Astrocyte of the cerebellum (primary cell): ENCODE measurements at places on chromosomes 4 and X.
A peak's percentile ranks its signal among the peaks of the same experiment; 100 is the strongest.

- DNase-seq = no peak
Measured at GRCh38 chrX:112784692-112785091, 55.9 kb downstream of the AMOT start.

- no peak for DNase-seq
Measured at GRCh38 chr4:80948995-80949394, 81.5 kb upstream of the BMP3 start.

DNA sequence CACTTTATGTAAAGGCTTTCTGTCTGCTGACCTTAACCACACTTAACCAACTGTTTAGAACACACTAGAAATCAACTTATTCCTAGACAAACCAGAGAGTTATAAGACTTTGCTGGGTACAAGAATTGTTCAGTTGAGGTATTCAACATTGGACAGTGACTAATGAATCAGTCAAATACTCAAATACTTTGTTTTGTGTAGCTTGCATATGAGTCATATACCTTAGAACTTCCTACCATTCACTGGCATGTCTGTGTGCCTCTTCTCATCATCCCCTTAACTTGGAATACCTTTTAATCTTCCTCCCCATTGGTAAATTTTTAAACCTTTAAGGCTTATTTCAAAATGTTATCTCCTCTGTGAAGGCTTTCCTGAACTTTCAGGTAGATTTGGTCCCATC, 708.8 kb upstream of the GRIA3 start:
- DNase-seq = no peak

DNA sequence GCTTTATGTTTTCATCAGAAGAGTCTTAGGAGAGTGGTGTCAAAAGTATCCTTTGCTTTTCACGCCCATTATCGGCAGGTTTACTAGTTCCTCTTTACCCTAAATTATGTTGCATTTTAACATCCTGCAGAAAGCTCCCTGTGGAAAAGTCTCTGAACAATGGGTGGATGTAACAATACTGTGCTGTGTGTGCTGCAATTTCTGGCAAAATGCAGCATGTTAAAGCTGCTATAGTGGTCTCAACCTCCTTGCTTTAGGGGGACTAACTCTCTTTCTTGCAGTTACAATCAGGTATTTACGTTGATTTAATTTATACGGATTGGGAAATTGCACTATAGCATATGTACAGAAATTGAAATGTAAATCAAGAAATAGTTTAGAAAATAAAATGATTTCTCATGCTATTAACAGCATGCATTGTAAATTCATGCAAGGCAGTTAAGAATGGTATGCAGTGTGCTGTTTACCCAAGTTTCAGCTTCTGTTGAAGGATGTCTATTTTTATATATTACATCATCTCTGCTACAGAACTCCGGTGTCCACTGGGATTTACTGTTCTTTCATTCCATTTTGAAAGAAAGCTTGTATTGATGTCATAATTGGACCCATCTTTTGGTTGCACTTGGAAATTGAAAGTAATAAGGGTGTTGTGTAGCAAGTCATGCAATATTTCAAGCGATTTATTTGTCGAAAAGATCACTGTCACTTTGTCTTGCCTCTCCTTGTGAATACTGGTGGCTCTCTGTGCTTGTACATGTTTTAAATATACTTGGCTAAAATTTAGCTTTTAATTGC, 145.7 kb downstream of the RAPGEF2 start:
- peak; percentile 27 for DNase-seq

- DNase-seq = peak; percentile 99
Measured at GRCh38 chr4:38752941-38753806, 29.6 kb downstream of the TLR10 start.

DNA sequence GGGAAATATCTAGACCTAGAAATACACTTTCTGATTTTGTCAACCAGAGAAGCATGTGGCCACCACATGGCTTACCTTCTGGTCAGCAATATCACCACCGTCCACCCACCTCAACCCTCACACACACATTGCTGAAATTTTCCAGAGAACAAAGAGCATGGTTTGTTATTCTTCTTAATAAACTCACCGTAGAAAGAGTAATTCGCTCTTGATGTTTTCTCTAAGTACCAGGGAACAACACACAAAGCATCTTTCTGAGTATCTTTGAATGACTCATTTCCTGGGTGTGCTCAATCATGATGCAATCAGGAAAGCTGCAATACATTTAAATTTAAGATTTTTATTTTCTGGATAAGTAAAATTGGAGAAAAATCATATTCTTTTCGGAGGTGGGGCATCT, 24.7 kb upstream of the LRAT start:
- DNase-seq = no peak

DNA sequence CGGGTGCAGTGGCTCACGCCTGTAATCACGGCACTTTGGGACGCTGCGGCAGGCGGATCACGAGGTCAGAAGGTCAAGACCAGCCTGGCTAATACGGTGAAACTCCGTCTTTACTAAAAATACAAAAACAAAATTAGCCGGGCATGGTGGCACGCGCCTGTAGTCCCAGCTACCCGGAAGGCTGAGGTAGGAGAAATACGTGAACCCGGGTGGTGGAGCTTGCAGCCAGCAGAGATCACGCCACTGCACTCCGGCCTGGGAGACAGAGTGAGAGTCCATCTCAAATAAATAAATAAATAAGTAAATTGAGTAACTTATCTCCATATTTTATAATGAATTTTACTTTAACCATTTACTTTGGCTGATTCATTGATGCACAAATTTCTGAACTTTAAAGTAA, 1913.3 kb downstream of the PCDH7 start:
- no peak for DNase-seq

GRCh38 chrX:24465532-24465865, 413 bp downstream of the PDK3 start:
- DNase-seq = no peak

GRCh38 chr4:165326831-165327210, 648 bp upstream of the MSMO1 start:
- no peak for DNase-seq

DNA sequence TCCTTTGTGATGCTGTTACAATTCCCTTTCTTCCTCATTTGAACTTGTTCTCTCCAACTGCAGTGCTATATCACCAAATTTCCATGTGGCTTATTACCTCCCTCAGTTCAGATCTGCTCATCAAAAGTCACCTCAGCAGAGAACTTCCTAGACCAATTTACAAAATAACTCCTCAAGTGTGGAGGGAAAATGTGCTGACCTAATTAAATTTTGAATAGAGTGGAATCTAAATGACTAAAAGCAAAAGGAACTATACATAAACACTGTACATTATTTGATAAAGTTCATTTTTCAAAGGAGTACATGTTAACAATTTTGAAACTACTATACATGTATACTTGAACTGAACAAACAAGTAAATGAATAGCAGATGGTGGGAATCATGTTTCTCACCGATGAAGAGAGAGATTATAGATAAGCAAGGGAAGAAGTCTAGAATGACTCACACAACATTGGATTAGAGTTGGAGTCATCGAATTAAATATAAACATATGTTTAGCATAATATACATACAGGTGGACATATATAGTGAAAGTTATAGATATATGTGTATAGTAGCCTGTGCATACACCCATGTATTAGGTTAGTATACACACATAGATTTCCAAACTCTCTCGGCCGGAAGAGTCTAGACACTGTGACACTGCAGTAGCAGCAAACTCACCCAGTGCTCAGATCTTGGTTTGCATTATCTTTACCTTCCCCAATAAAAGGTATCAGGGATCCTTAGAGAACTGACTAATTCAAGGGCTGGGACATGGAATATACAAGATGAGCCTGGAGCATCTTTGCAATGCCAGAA, 318.7 kb downstream of the PCDH18 start:
- no peak for DNase-seq

DNA sequence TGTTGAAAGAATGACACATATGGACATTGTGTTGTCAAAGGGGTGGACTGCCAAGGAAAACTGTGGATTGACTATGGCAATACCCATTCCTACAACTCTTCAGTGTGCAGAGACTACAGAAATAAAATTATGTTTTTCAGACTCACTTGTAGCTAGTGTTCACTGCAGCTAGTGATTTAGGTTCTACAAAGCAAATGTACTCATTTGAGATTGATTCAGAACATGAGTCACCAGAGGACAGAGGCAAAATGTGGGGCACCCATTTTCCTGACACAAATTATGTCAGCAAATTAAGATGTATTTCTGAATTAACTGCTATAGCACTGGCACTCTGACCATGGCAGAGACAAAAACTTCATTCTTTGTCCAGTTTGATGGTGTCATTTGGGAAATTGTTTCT, 40.7 kb downstream of the SPCS3 start:
- no peak for DNase-seq

DNA sequence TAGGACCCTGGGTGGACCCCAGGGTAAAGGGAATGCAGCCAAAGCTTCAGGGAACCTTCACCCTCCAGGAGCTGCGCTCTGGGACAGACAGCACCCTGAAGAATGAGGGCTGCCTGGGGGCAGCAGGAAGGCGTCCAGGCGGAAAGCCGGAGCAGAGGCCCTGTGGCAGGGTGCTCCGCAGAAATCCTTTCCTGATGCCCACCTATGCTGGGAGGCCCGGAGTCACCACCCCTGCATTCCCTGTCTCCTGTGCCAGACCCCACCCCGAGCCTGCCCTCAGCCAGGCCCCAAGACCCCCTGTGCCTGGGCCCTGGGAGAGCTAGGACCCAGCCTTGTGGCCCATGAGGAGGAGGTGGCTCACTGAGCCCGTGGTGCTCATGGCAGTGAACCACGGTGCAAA, 1.3 kb upstream of the DGKQ start:
- DNase-seq = no peak
